Smooth muscle cell of the brain vasculature (primary cell): ENCODE measurements at places on chromosomes 2 and 18.

DNA sequence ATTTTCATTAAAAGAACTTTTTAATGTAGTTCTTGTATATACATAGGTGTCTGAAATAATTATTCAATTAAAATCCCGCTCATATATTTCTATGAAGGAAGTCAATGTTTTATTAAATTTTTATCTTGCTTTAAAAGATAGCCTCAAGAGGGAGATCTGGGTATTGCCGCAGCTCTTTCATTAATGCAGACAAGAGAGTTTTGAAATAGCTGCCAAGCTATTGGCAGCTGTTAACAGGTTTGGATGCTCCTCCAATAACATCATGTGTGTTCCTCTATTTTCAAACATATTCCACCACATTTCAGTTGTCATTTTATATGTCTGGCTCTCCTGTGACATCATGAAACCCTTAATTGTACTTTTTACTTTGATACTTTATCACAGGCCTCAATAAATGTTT is 12.9 kb upstream of the NT5C1B start:
- no peak for DNase-seq

DNA sequence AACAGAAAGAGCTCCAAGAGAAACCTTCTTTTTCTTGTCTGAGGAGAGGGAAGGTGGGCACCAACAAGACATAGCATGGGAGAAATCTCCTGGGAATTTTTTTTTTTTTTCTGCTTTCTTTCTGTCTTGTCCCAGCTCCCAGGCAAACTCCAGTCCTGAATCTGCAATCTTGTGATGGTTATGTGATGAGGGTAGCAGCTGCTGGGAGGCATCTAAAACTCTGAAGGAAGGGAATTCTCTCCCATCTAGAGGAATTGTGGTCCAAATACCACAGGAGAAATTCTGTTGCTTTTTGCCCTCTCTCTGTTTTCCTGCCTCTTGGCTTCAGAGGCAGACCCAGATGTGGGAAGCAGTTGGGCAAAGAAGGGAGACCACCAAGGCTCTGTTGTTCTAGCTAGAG is 16.7 kb downstream of the SCRN3 start:
- no peak for DNase-seq

GRCh38 chr2:27051902-27052645 is 606 bp downstream of the AGBL5 start:
- no peak for DNase-seq

DNA sequence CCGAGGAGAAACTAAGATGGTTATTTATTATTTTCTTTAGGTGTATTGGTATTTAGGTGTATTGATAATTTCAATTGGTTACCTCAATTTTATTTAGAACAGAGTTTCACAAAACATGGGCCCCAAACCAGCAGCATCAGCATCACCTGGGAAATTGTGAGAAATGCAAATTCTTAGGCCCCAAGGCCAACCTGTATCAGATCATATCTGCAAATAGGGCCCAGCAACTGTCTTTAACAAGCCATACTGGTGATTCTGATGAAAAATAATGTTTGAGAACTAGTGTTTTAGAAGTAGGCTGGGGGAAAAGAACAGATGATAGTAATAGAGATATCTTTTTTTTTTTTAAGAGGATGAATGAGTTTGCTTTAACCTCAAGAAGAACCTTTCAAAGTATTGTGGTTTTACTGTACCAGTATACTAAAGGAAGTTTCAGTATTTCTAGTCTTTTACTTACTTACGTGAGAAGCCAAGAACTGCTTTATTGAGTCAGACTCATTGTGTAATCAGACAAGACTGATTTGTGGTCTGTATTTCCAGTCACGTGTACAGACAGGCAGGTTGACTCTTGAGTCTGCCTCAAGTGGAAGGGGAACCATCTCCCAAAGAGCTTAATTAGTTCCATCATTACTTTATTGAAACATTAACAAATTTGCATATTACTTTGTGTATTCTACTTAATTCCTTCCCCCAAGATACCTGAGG is 60.4 kb upstream of the GAREM1 start:
- no peak for DNase-seq

- DNase-seq, result no peak
Measured at GRCh38 chr2:19859565-19859964, 42.2 kb downstream of the TTC32 start.

DNA sequence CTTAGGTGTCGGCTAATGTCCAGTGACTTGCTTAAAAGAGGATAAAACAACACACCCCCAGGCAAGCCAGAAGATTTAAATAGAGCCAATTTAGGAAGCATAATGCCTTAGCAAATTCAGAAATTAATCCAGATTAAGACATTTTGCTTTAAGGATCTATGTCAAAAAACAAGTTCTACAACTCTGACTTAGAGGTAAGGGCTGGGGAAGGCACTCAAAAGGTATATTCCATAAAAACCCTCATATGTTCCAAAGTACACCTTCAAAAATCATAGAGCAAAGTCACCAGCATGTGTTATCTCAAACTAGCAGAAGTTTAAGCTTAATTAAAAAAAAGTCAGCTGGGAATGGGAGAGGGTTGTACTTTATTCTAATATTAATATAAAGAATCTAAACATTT is 206.4 kb downstream of the NOL4 start:
- DNase-seq, result no peak

DNA sequence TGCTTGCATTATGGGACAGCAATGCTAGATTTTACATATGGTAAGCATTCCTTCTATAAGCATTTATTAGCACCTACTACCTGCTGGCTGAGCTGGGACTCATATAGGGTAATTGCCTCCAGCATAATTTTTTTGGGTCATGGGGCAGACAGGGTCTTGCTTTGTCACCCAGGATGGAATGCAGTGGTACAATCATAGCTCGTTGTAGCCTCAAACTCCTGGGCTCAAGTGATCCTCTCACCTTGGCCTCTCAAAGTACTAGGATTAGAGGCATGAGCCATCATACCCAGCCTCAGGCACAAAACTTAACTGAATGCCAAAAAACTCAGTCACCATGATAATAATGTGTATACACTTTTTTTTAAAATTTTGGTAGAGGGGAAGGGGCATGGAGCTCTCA is 35.3 kb downstream of the TMEM237 start:
- DNase-seq, result no peak

GRCh38 chr18:31825772-31826171 is 65.1 kb upstream of the SLC25A52 start:
- no peak for DNase-seq

- DNase-seq, result no peak
Measured at GRCh38 chr2:41933046-41933420, 114.8 kb upstream of the PKDCC start.

DNA sequence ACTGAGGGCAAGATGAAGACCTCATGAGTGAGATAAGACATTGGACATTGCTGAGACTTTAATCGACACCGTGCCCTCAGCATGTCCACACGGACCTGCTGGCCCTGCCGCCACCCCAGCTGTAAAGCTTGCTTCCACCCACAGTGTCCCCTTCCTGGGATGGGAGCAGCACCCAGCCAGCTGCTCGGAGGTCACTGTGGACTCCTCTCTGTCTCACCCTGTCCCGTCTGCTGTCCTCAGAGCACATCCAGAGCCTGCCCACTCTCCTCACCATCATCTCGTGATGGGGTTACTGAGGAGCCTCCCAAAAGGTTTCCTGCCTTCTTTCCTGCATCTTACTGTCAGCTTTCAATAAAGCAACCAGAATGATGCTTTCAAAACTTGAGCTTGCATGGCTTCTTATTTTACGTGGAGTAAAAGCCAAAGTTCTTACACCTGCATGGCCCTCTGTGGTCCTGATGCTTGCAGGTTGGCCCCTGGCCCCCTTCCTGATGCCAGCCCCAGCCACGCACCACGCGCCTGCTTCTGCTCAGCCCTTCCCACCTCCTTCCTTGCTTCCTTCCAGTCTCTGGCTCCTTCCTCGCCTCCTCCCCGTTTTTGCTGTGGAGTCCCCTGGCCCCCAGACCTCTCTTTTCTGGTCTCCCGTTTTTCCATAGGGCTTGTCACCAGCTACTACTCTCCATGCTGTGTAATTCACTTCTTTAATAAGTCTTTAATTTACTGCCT is 67.0 kb downstream of the DGKD start:
- no peak for DNase-seq

- DNase-seq, result no peak
Measured at GRCh38 chr18:75896865-75897264, 469.4 kb upstream of the SMIM21 start.

DNA sequence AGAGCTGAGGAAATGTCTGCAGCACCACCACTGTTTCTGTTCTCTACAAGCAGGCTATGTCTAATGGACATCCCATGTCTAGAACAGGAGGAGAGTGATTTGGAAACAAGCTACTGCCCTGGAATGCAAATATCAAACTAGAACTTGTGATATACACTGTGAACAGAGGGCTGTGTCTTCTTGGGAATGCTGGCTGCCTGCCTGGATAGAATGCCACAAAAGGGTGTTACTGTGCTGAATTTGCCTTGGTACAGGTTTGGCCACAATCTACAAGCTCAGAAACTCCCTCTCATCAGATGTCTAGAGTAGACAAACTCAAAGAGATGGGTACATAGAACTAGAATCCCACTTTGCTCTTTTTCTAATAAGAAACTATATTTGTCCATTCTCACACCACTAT is 170.5 kb downstream of the NYAP2 start:
- DNase-seq, result no peak

- DNase-seq, result no peak
Measured at GRCh38 chr2:22893761-22894517, 491.0 kb upstream of the KLHL29 start.

DNA sequence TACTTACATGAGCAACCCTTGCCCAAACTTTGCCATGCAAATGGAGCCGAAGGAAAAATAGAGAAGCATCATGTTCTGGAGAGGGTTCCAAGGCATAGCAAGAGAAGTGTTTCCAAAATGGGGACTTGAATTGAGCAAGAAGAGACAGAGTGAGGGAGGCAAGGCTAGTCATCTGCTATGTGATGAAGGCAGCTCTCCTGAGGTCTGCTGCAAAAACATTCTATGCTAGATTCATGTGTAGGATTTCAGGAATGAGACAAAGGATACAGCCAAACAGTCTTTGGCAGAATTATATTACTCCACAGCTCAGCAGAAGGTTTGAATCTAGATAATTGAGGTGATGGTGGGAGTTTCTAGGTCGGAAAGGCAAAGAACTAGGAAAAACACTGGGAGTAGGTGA is 24.1 kb upstream of the MRPL19 start:
- no peak for DNase-seq

- no peak for DNase-seq
Measured at GRCh38 chr2:209519271-209519670, 95.4 kb downstream of the MAP2 start.

GRCh38 chr2:156784020-156784701 is 348.0 kb downstream of the GPD2 start:
- DNase-seq, result no peak

GRCh38 chr2:121998751-121999150 is 243.3 kb downstream of the TSN start:
- DNase-seq, result no peak

DNA sequence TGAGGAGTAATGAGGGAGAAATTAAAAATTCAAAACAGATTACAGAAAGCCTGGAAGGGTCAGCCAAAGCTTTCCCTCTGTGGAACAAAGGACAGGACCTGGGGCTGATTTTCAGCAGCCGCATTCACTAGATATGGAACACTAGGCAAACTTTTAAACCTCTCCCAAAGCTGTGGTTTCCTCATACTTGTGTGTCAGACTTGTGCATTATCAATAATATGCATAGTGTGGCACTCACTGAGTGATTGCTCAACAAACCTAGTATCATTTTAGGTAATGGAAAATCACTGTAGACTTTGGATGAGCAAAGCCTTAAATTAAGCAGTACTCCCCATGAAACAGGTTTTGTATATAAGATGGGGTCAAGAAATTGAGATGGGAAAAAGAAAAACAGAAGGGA is 26.3 kb upstream of the IKZF2 start:
- DNase-seq, result no peak

- no peak for DNase-seq
Measured at GRCh38 chr2:168459256-168459655, 3.2 kb downstream of the CERS6 start.

- no peak for DNase-seq
Measured at GRCh38 chr2:222698276-222698675, 26.8 kb downstream of the MOGAT1 start.

GRCh38 chr2:132392879-132393278 is 23.7 kb upstream of the GPR39 start:
- DNase-seq, result no peak

DNA sequence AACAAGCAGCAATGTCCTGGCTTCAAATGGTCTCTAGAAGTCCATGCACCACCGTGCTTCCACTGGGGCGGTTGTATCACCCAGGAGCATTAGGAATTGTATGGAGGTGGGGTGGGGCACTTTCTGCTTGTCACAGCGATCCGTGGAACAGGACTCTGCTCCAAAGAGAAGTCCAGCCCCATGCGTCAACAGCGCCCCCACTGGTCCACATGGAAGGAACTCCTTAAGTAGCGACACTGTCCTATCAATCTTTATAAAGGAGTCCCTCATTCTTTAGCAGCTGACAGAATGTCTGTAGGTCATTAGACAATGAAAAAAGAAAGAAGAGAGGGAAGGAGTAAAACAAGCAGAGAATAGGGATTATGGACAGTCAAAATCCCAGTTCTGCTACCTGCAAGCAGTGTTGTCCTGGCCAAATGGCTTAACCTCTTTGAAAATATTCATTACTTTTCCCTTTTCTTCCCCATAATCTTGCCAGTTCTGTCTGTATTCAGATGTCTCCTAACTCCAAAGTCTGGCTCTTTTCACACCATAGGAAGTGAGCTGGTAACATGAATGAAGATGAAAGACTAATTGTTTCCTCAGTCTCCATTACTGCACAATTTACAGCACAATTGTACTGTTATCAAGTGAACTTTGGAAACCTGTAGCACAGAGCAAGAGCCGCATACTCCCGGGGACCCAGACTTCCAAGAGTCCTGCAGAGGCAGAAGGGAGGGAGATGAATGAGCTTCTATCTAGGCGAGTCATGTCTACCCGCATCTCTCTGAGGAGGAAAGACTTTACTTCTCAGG is 9.9 kb downstream of the NFE2L2 start:
- DNase-seq, result no peak

GRCh38 chr18:74281980-74282754 is 9.6 kb downstream of the CYB5A start:
- no peak for DNase-seq

GRCh38 chr2:138274421-138275291 is 226.9 kb upstream of the SPOPL start:
- no peak for DNase-seq

DNA sequence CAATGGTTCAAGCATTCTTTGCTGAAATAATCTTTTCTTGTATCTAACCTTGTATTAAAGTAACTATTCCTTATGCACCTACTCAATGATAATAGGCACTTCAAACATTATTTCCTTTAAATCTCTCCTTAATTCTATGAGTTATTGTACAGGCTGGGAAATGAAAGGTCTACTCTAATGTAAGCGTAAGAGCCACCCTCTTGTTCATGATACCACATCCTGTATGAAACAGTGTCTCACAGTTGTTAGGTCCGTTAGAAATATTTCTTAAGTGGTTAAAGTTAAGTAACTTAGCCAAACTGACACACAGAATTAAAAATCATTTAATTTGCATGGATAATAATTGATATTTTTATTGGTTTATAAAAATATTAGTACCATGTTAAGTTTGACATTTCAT is 162.5 kb upstream of the RPRM start:
- no peak for DNase-seq
